GM19239 (cell line): ENCODE measurements at places on chromosomes 3 and 15.

- no peak for DNase-seq
These were observed 57.7 kb upstream of the RASGRP1 start for GRCh38 chr15:38622304-38622703.

- no peak for DNase-seq
These were observed 766.8 kb downstream of the TBL1XR1 start for GRCh38 chr3:176430244-176431037.

DNA sequence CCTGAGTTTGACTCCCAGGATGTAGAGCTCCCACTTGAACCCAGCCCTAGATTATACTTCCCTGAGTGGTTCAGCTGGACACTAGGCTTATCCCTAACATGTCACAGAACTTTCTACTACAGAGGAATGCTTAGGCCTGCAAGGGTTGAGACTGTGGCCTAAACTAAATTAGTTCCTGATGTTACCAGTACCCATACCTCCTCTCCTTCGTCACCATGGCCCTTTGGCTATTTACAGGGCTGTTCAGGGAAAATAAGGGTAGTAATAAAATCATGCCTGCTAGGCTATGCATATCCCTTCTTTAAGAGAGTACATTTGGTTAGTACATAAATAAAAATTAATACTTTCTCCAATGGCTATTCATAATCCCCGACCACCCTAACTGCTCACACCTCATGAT lies 356.4 kb upstream of the RASGRP1 start:
- DNase-seq = no peak

GRCh38 chr15:90232941-90233386 lies 777 bp downstream of the CIB1 start:
- DNase-seq = no peak

DNA sequence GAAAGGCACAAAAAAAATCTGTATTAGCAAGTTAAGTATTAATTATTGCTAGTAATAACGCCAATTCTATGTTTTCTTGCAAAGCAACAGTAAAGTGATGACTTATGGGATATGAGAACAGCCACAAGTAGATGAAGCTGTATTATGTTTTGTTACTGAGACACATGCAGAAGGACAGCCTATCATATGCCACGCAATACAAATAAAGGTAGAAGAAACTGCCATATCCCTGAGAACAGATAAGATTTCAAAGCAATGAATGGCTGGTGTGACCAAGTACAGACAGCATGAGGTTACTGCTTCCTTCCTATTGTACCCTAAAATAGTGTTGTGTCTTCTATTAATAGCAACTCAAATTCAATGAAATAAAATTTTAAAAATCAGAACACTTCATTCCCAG lies 26.7 kb downstream of the STAG1 start:
- no peak for DNase-seq

- DNase-seq = no peak
These were observed 1102.6 kb upstream of the EPHA6 start for GRCh38 chr3:95711789-95712188.

GRCh38 chr15:53833134-53833624 lies 73.7 kb upstream of the WDR72 start:
- DNase-seq = no peak

DNA sequence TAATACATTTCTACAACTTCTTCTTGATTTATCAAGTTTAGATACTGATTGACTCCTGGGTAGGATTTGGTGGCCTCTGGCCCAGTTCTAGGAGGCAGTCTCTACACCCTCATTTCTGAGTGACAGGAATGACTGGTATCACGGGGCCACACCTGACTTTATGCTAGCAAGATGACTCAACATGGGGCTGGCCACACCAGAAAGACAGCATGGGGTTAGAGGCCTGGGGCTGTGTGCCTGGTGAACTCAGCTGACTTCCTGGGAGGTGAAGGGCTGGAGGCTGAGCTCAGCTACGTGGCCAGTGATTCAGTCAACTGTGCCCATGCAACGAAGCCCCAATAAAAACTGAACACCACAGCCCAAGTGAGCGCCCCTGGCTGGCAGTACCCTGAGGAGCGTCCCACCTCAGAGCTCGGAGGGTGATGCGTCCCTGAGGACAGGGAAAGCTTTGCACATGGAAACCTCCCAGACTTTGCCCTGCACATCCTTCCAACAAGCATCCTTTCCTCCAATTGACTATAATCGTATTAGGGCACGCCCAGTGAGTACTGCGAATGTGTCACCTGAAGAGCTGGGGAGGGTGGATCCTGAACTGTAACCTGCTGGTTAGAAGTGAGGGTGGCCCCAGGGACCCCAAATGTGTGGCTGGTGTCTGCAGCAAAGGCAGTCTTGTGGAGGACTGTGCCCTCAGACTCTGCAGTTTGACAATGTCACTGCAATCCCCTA lies 57.2 kb downstream of the NIPA2 start:
- no peak for DNase-seq

GRCh38 chr3:188282871-188283270 lies 128.9 kb downstream of the LPP start:
- no peak for DNase-seq

GRCh38 chr3:146732325-146732724 lies 127.2 kb upstream of the PLSCR5 start:
- DNase-seq = no peak

DNA sequence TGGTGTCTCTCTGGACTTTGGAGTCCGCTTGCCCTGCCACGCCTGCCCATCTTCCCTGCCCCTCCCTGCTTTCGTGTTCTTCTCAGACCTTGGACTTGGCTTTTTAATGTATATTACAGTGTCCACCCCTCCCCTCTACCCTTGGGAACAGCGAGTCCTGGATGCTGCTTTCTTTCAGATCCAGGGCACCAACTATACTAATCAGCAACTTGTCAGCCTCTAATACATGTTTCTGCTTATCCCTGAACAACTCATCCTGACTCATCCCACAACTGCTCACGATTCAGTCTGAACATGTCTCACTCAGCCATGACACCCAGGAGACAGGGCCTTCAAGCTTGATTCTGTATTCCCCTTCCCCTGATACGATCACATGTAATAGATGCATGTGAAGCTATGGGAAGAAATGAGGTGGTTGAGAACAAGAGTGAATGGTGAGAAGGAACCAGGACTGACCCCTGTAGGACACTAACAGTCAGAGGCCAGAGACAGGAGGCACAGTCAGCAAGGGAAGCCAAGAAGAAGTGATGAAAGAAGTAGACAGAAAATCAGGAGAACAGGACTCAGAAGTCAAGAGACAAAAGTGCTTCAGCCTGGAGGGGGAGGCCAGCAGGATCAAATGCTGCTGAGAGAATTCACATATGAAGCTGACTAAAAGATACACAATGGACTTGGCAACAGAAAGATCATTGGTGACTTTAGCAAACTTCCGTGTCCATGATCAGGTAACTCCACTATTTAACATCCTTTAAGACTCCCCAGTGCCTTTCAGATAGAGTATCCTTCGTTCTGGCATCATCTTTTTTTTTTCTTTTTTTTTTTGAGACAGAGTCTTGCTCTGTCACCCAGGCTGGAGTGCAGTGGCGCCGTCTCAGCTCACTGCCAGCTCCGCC lies 35.4 kb downstream of the BCL2L10 start:
- no peak for DNase-seq

DNA sequence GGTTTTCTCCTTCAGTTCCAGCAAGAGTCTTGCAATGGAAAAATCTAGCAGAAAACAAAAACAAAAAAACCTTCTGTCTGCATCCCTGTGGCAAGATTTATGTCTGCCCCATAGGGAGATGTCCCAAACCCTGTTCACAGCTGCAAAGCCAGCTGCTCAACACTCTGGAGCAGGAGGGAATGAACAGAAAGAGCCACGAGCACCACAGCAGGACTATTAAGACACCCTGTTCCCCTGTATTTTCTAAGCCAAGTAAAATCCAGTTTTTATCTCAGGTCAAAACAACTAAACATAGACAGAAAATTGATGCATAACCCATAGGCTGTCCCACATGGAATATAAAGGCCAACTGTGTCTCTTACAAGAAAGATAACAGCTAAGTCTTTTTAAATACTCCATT lies 357.9 kb downstream of the LSAMP start:
- DNase-seq = no peak

DNA sequence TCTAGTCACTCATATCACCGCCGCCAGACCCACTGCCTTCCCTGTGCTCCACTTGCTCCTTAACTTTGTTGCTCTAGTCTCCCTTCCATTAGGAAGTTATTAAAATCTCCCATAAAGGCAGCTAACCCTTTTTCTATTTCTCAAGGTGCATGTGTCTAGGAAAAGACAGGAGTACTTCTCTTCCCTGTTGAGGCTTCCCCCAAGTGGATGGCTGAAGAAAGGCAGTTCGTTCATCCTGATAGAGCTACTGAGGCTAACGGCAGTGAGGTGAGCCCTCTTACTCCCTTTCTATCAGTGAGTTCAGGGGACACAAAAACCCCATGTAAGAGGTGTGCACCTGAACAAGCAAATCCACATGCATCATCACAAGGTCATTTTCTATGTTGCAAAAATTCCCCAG lies 397.8 kb downstream of the IGSF11 start:
- no peak for DNase-seq

DNA sequence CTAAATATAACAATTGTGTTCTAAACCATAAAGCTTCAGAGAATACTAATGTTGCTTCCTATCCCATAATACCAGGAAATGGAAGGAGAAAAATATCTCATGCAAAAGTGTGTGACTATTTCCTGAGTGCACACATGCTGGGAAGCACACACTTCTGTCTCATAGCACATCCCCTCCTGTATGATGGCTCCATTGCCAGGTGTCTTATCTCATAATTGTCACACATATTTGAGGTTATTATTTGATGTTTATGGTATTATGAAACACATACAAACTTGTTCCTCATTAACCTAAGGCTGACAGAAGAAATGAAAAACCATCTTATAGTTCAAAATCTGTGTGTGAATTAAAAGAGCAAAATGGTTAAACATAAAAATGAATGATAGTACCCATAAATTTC lies 65.4 kb downstream of the SERP1 start:
- DNase-seq = no peak

GRCh38 chr3:32334675-32335074 lies 57.0 kb upstream of the CMTM7 start:
- no peak for DNase-seq

GRCh38 chr3:197302696-197303341 lies 4.4 kb upstream of the DLG1 start:
- no peak for DNase-seq

- no peak for DNase-seq
These were observed 642.3 kb downstream of the RBMS3 start for GRCh38 chr3:29922992-29923746.

DNA sequence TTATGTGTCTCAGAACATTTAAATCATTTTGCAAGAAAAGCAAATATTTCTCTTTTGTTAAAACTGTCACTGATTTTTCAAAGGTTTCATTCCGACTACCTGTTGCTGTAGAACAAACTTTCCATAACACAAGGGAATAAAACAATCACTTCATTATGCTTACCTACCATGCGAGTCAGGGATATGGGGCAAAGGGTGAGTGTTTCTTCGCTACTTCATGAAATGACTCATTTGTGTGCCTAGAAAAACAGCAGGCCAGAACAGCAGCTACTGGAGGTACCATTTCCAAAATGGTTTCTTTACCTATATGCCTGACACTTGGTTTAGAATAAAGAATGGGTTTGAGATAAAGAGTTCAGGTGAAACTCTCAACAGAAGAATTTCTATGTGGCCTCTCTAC lies 712.5 kb downstream of the PLOD2 start:
- no peak for DNase-seq

- no peak for DNase-seq
These were observed 312.1 kb upstream of the TGFBR2 start for GRCh38 chr3:30294241-30294667.

DNA sequence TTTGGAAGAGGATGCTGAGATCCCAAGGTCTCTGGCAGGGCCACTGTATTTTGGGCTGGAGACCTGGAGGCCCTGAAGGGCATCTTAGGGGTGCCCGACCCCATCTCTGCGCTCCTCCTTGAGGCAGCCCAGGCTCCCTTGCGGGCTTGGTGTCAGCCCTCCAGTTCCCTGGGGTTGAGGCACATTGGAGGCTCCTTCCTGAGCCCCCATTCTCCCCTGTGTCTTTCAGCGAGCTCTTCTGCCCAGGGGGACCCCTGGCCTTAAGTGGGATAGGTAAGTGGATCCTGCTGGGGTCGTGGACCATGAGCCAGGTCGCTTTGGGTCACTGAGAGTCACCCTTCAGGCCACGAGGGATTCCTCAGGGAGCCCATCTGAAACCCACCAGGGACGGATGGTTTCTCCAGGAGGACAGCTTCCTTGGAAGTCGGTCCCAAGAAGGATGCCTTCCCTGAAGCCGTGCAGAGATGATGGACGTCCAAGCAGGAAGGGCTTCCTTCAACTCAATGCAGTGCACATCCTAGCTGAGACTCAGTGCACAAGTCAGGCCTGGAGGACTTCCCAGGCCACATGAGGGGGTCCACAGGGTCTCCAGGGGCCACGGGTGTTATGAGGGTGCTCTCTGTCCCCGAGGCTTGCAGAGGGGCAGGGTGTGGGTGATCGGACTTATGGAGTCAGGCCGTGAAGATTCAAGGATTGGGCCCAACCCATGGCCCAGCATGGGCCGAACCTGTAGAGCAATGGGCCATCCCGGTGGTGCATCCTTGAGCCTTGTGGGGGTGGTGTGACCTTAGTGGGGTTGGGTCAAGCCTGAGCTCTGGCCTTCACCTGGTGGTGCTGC lies 224.3 kb downstream of the SNRPN start:
- no peak for DNase-seq

GRCh38 chr15:24878153-24878552 lies 76.6 kb upstream of the SNRPN start:
- DNase-seq = no peak

- DNase-seq = no peak
These were observed 174.6 kb downstream of the P3H2 start for GRCh38 chr3:189945935-189946709.

DNA sequence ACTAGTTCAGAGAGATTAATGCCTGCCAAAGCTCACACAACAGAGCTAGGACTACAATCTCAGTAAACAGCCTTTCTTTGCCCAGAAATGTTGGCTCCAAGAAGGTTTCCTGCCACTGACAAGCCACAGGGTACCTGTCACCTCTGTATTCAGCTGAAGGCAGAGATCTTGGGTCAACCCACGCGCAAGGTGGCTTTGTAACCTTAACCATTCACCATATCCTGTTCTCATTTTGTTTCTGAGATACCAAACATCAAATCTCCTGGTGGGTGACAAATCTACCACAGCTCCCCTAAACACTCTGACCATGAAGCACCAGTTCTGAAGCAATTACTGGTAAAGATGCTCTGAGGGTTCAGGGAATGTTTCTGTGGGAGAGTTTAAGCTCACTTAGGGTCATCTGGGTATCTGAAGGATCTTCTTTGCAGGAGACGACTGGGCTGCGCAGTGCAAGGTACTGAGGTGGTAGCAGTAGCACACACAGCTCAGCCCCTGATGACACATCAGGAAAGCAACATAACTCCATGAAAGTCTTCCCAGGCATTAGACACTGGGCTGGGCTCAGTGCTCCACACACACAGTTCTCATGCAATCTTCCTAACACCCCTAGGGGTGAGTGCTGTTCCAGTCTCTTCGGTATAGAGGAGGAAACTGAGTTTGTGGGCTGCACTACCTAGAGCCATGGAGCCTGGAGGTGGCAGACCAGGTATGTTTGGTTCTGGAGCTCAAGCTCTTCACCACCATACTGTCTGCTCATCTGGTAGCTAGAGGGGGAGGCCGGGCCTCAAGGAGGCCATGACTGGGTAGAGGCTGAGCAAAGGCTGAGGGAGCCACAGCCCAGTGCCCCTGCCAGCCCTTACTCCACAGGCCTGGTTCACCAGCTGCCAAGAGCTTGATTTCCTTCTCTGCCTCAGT lies 7.7 kb downstream of the CXCR6 start:
- no peak for DNase-seq

- DNase-seq = no peak
These were observed 136.6 kb downstream of the MCTP2 start for GRCh38 chr15:94367726-94368535.

- DNase-seq = no peak
These were observed 40.1 kb downstream of the TMEM44 start for GRCh38 chr3:194592798-194593752.
